ENCODE measurements at places on chromosomes 1 and 21.

DNA sequence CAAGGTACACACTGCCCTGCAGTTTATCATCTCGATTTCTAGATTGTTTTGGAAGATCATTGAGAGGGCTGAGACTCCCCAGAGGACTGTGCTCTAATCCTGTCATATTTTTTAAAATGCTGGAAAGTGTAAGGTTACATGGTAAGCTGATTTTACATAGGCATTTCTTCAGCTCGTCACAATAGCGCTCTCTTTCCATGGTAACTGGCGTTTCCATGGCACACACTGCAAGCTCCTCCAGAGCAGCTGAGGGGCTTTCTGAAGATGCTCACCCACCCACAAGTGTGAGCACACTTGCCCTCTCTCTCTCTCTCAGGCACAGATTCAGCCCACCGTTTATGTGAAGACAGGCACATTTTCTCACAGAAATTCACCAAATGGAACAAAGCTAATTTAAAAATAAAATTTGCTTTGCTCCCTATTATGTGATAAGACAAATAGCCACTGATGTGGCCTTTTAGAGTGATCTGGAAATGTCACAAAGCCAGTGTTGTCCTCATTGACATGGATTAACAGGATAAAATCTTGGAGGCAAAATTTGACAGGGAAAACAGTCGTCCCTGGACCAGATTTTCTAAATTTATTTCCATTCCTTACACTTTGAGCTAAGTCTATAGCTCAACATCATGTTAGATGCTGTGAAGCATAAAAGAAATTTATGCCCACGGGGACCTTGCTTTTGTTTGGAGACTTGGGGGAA lies 421.5 kb downstream of the RWDD3 start:
- DNase-seq, result no peak

- no peak for DNase-seq
Measured at GRCh38 chr1:169387399-169387798, 19.4 kb downstream of the BLZF1 start.

GRCh38 chr1:7493711-7494454 lies 277.2 kb upstream of the VAMP3 start:
- DNase-seq, result no peak

DNA sequence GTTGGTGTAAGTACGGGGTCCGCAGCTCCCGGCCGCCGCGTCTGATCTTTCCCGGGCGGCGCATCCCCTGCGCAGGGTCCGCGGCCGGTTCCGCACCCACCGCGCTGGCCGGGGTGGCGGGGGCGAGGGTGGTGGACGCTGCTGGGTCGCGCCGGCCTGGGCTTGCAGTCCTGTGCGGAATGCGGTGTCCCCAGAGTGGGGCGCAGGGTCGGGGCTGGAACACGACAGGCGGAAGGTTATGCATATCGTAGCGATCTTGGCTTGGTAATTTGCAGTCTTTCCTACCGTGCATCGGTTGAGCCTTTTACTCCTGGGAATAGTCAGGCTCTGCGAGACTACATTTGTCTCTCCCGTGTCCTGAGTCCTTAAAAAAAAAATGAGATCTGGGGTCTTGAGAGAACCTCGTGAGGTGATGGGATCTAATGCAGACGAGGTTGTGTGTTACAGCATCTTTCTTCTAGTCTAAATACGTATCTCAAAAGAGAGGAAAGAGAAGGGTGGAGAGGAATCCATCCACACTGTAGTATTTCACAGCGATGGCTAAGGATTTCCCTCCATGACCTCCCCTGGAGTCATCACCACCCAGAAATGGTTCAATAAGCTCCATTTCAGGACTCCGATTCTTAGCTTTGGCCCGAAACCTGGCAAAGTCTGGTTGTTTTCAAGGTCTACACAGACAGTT lies 572 bp downstream of the ATP1B1 start:
- DNase-seq, result peak; percentile 33

DNA sequence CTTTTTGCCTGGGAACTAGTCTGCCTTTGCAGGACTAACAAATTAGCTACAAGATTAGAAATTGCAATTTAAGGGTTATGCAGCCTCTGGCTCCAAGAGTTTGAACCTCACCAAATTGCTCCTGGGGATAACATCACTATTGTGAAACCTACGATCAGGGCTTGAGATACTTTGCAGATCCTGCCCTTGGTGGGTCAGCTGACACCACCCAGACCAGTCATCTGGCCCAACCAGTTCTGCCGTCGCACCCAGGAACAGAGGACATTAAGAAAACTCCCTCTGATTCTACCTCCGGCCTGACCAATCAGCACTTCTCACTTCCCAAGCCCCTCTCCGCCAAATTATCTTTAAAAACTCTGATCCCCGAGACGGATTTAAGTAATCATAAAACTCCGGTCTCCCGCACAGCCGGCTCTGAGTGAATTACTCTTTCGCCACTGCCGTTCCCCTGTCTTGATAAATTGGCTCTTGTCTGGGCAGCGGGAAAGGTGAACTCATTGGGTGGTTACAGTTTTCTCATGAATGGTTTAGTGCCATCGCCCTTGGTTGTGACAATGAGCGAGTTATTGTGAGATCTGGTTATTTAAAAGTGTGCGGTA lies 32.9 kb upstream of the B3GALT5 start:
- DNase-seq, result no peak

GRCh38 chr1:155126556-155127104 lies 1.0 kb upstream of the EFNA1 start:
- no peak for DNase-seq

DNA sequence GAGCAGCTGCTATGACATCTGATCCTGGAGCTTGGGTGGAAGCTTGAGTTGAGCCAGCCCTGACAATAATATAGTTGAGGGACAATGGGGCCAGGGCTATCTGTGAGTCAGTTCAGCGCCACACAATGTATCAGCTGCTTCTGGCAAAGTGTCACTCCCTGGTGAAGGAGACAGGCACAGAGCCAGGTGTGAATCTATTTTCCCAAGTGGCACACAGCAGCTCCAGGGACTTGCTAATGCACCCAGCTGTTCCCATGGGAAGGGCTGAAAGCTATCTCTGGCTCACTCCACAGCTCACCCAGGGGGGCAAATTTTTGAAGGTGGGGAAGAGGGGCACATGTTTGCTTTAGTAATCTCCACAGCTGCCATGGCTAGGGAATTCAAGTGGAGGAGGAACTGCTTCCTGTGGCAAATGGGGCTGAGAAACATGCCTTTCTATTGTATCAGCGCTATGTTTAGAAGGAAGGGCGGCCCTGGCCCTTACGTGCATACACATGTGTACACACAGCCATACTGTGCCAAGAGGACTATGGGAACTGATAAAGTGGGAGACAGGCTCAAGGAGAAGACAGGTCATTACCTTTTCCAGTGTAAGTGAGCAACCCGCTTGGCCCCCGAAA lies 2.2 kb downstream of the CYB5R1 start:
- DNase-seq, result no peak

GRCh38 chr1:230682274-230682673 lies 31.6 kb downstream of the AGT start:
- DNase-seq, result no peak

GRCh38 chr1:78339490-78339889 lies 151.3 kb upstream of the PTGFR start:
- peak; percentile 86 for DNase-seq

DNA sequence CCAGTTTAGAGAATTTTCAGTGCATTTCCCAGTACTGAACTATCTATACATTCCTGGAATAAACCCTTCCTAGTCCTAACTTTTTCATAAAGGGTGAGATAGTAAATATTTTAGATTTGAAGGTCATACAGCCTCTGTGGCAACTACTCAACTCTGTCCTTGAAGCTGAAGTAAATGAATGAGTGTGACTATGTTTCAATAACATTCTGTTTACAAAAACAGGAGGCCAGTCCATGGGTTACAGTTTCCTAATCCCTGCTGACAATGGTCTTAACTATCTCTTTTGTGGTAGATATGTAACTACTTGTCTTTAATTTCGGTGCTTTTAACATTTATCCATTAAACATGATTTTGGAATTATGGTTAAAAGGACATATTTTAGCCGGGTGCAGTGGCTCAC lies 4.3 kb downstream of the ZNF684 start:
- DNase-seq, result no peak

DNA sequence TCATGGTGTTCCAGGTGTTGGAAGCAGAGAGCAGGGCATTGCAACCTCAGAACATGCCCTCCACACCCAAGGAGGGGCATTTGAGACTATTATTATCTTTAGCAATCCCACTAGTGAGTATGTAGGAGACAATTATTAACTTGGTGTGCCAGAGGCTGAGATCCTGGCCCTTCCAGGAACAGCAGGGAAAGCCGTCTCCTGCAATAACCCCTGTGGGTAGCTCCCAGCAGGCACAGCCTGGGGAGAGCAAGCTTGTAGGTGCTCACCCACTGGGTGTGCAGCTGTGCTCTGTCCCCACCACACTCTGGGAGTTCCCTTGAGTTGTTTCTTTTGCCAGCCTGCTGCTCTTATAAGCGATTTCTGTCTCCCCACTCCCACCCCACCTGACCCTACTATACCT lies 10.3 kb downstream of the CFAP107 start:
- DNase-seq, result no peak

- DNase-seq, result no peak
Measured at GRCh38 chr1:59156526-59157199, 140.2 kb upstream of the FGGY start.

DNA sequence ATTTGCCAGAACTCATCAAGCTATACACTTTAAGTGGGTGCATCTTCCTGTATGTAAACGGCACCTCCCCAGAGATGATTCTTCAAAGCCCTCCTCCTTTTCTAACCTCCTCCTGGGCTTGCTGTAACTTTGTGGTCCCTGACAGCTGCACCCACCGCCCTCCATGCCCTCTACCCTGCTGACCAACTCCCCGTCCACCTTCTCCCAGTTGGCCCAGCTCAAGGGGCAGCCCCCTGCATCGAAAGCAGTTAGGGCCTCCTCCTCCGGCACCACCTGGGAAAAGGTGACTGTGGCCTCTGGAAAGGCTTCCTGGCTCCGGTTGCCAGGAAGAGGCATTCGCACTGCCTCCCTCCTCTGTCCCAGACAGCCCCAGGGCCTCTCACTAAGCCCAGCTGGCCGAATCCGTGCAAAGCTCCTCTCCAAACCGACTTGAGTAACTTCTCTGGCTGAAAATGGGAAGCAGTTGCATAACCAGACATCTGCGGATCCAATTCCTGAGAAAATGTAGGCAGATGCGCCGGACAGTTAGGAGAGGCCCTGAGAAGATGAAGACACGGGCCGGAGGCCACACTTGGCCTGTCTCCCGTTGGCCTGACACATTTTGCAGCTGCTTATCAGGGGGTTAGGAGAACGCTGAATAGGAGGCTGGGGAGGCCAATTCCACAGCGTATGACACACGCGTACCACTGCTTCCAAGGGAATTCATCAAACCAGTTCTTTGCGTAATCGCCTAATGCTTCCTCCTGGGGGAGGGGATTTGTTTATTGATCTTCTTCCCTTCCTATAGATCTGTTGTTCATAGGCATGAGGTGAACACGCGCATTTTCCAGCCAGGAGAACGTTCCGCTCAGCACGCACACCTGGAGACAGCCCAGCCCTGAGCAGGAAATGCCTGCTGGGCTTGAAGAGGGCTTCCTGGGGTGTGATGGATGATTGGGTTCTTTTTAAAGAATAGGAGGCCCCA lies 48.7 kb upstream of the COL6A2 start:
- peak; percentile 98 for DNase-seq

DNA sequence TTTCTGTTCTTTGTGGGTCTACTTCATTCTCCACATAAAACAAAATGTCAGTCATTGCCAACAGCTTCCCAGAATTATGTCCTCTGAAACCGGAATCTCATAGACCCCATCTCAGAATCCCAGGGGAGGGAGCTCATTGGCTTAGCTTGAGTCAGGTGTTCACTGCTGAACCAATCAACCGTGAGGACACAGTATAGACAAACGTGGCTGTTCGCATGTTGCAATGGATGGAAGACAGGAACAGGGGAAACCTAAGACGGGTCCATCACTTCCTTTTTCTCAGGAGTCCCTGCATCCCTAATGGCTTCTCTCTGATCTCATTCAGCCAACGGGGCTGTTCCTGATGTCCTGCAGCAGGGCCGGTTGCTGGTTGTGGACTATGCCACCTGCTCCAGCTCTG lies 9.1 kb downstream of the CELA2A start:
- no peak for DNase-seq

DNA sequence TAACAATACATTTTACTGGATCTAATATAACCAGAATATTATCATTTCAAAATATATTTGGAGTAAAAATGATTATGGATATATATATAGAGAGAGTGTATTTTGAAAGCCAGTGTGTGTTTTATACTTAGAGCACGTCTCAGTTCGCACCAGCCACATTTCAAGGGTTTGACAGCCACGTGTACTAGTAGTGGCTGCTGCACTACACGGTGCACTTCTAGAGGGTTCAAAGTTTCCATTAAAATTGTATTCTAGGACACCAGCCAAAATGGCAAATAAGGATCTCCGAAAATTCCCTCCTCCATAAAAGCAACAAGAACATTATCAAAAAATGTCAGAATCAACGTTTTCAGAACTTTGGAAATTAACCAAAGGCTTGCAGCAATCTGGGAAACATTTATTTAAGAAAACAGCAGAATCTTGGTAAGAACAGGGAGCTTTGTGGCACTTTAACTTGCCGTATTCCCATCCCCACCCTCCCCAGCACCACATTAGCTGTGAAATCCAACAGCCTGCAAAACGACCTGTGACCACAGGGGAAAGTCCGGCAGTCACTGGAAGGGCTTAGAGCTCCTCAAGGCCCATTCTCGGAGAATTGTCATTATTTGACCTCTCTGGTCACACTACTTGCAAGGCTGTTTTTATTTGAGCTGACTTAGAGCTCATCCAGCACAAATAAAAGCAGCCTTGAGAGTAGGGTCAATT lies 33.5 kb upstream of the MRPS6 start:
- DNase-seq, result no peak

DNA sequence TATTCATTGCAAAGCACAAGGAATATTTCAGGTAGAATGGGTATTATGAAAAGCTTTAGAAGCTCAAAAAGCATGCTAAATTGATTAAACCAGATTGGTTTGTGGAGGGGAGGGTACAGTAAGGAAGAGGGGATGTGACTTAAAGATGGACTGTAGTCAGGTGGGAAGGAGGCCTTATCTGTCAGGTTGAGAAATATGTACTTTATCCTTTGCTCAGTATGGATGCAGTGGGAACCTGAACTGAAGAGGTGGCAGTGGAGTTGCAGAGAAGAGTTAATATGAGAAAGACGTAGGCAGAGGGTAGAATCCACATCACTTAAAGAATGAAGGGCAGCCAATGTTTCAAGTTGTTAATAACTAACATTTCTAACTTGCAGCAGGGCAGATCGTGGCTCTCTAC lies 44.1 kb downstream of the SNX7 start:
- no peak for DNase-seq

DNA sequence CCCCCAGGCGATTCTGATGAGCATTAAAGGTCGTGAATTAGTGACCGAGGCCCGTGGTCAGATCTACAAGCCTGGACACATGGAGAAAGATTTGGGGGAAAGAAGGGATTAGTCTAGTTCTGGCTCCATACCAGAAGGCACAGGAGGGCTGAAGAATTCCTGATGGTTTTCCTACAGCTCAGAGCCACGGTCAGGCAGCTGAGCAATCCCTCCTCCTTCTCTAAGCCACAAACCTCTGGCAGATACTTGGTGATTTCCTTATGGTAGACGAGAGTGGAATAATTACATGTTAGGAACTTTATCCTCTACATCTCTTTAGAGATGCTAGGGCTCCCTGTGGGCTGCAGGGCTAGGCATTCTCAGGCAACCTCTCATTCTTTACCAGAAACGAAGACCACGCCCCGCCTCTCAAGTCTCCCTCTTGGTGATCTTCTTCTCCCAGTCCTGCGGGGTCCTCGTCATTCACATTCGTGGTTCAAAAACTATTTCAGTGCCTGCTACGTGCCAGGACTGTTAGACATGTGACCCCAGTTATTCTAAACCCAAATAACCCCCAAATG lies 20.5 kb upstream of the ZBTB18 start:
- DNase-seq, result no peak
